ENCODE measurements at places on chromosomes 3 and 15.

DNA sequence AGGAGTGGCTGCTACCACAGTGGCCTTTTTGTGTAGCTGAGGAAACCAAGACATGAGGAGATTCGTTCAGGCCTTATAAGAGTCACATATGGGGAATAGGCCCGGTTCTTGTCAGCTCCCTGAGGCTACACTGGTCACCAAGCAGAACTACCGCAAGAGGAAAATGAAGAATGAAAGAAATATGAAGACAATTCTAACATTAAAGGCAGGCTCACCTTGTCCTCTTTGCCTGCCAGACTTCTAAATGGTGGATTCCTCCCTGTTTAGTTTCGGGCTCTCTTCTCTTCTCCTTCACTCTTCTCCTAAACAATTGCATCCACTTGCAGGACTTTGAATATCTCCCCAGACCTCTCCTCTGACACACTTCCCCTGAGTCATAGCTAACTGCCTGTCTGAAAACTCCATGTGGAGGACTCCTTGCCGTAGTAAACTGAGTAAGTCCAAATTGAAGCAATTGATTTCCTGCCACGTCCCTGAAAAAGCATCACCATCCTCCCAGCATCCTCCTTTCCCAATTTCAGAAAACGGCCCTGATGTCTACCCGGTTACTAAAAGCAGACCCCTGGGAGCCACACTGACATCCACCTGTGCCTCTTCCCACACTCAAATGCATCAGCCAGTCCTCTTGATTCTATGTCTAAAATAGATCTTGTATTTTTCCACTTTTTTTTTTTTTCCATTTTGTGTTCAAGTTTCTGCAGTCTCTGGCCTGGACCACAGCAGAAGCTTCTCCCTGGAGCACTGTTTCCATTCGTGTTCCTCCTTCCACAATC is 30.3 kb upstream of the VEPH1 start:
- DNase-seq = no peak

DNA sequence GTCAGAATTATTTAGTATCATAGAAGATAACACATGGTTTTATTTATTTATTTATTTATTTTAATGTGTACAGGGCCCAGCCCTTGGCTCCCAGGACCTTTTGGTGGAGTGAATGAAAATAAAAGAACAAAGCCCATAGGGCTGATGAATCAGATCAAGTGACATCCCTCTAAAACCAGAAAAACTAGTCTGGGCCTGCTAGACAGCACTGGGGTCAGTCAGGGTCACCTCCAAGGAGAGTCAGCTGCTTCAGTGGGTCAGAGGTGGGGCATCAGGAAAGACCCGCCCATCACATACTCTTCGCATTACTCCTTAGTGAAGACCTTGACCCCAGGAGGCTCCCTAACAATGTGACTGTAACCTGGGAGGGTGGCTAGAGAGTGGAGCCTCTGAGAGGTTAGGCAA is 12.8 kb downstream of the PPCDC start:
- no peak for DNase-seq

- DNase-seq = no peak
Measured at GRCh38 chr3:150202711-150203110, 205.4 kb upstream of the TSC22D2 start.

DNA sequence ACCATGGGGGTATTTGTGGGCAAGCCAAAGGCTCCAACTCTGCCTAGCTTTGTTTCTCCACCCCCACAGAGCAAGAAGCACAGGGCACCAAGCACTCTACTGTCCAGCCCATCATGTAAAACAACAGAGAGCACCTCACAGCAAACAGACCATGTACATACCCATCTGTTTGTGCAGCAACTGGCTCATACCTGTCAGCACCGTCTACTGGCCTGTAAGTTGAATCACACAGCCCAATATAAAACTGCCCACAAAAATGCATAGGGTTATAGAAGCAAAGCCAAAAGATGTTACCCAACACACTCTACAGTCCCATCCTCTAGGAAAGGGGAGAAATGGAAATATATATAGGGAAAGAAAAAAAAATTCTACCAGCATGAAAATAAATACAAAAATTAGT is 139.7 kb upstream of the CPNE4 start:
- DNase-seq = no peak

DNA sequence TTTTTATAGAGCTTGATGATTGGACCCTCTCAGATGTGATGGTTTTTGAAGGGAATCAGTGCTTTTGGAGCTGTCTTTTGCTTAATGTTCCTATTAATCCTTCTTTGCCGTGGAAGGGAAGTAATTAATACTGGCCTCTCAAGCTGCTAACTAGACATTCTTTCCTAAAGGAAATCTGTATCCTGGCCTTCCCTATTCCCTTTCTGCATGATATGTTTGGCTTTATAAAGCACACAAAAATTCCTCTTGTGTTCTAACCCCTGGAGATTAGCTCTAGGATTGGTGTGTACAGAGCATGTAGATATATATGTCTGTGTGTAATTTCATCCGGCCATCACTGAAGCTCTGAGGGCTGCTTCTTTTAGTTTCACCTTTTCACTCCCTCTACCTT is 6.9 kb downstream of the ATXN7 start:
- DNase-seq = no peak

- no peak for DNase-seq
Measured at GRCh38 chr15:33584797-33585196, 274.0 kb downstream of the RYR3 start.

- DNase-seq = no peak
Measured at GRCh38 chr3:31926543-31926942, 54.5 kb downstream of the OSBPL10 start.

GRCh38 chr3:105030211-105030610 is 336.5 kb upstream of the ALCAM start:
- DNase-seq = no peak

- DNase-seq = no peak
Measured at GRCh38 chr15:41839781-41840491, 1.3 kb downstream of the PLA2G4B start.

All from NCI-H1417 treated with DMSO at 0.1 percent for 48 hours (cell line).